ENCODE measurements at places on chromosomes 7 and 10. TPM values are rescaled to one million over a fixed set of nuclear protein-coding genes. Genes with fewer than 3 reads are reported as not detected.

CEP55 gene
- 3.7 TPM for total RNA-seq

GRCh38 chr7:57216340-57216739, 84.1 kb upstream of the ZNF479 start:
- no peaks in the 10 kb centered on the region for H3K27me3 ChIP-seq
- no peaks in the 10 kb centered on the region for H3K36me3 ChIP-seq
- DNase-seq, result no peak
- H3K4me1 ChIP-seq, result no peaks in the 10 kb centered on the region

ABCC2 gene
- 0.31 TPM for total RNA-seq

HERC4 gene
- 56.9 TPM for total RNA-seq

- peaks cover 7% of the 10 kb centered on the region for H3K4me1 ChIP-seq
- peaks cover 51% of the 10 kb centered on the region for H3K27me3 ChIP-seq
- H3K4me3 ChIP-seq, result no peak within 1 kb of the TSS
- DNase-seq, result no peak
These were observed at the start of gene MLXIPL for GRCh38 chr7:73623798-73624668. Gene MLXIPL, minus strand, starts transcription at chr7:73624522. Its CDS starts 30 bp downstream, at chr7:73624492.

Data from astrocyte (in vitro differentiated cells and primary cell).